ENCODE measurements at places on chromosomes 1 and 21. TPM values are rescaled to one million over a fixed set of nuclear protein-coding genes. Genes with fewer than 3 reads are reported as not detected.

Gene MLLT11
- 16.1 TPM for total RNA-seq

Gene KRTAP19-1
- not detected for total RNA-seq

Gene FAM177B
- total RNA-seq: not detected

Gene CAMTA1
- total RNA-seq: 69.2 TPM

Gene PCNX2
- total RNA-seq: 9.4 TPM

Gene CD5L
- total RNA-seq: not detected

Gene TCHH
- total RNA-seq: 0.31 TPM

Gene TRIM62
- total RNA-seq: 1.9 TPM

Gene LDLRAD1
- total RNA-seq: not detected

Gene ATP6V1G3
- total RNA-seq: not detected

Gene GJB3
- total RNA-seq: 15.0 TPM

Gene MARK1
- total RNA-seq: 0.09 TPM

Gene DDR2
- 0.21 TPM for total RNA-seq

Gene TCHHL1
- total RNA-seq: not detected

Gene SPATA45
- not detected for total RNA-seq

Gene DYNLT5
- total RNA-seq: not detected

Gene BARHL2
- not detected for total RNA-seq

Gene SYTL1
- total RNA-seq: 0.39 TPM

Gene SLAMF9
- total RNA-seq: 0.34 TPM

Gene OR2W3
- not detected for total RNA-seq

Gene SHE
- 0.10 TPM for total RNA-seq

Gene B3GALT5
- 0.18 TPM for total RNA-seq

Gene FCER1G
- not detected for total RNA-seq

Gene TLCD4
- 12.1 TPM for total RNA-seq

Gene LRRC71
- total RNA-seq: 0.14 TPM

Gene SH3BGRL3
- 140 TPM for total RNA-seq

Gene KRTAP12-1
- not detected for total RNA-seq

Gene ANKRD45
- 0.09 TPM for total RNA-seq

Gene EFCAB14
- total RNA-seq: 27.5 TPM

Gene VAV3
- total RNA-seq: 0.29 TPM

Gene KRTAP19-5
- not detected for total RNA-seq

Gene BLACAT1
- total RNA-seq: not detected

Gene SPOCD1
- 3.8 TPM for total RNA-seq

Gene ANXA9
- total RNA-seq: 0.92 TPM

Gene LMX1A
- total RNA-seq: not detected

Gene FOXD3
- total RNA-seq: 0.73 TPM

Measured in A549 treated with Mapracorat at 1 μM for 4 hours (cell line).